ENCODE measurements at places on chromosomes 11 and 22.

DNA sequence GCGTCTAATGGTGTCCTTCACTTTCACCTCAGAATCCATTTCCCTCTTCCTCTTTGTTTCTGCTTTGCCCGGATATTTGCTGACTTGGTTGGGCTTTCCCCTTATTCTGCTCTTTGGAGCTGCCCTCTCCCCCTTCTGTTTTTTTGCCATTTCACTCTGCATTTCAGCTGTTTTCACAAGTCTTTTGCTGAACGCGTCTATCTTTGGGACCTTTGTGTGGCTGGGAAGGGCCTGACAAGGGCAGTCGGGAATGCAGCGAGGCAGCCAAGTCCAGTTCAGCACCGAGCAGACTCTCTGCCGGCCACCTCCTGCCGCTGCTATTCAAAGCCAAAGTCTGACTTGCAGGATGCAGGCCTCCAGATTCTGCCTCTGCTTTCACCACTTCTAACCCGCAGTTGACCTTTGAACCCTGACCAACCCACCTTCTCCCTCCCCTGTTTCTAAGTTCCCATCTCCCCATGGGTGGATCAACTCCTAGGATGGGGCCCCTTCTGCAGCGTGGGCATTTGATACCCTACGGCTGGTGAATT is 38.2 kb downstream of the FEZ1 start:
- peak; percentile 61 for ATAC-seq

DNA sequence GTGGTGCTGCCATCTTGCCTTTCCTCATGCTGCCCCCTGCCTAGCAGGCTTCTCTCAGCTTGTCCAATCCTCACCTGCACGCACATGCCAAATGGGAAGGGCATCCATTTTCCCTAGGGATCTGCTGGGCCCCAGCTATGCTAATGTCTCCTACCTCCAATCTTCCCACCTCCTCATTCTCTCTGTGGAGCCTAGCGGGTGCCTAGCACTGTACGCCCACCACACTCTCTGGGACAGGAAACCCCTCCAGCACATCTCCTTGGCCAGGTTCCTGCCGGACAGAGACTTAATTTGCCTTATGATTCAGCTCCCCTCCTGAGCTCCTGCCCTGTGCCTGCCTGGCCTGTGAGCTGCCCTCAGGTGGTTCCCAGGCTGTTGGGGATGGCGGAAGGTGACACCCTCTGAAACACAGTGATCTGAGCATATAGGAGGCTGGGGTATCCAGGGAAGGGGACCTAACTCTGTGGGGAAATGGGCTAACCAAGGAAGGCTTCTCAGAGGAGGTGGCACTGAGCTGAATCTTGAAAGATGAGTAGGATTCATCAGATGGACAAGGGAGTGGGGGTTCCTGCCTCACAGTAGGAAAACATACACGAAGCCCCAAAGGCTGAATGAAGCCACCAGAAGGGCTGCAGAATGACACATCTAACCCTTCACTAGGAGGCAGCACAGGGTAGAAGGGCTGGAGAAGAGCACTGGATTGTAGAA is 79.2 kb upstream of the WNT11 start:
- ATAC-seq = no peak

- no peak for ATAC-seq
Measured at GRCh38 chr11:2582946-2583604, 116.7 kb downstream of the KCNQ1OT1 start.

DNA sequence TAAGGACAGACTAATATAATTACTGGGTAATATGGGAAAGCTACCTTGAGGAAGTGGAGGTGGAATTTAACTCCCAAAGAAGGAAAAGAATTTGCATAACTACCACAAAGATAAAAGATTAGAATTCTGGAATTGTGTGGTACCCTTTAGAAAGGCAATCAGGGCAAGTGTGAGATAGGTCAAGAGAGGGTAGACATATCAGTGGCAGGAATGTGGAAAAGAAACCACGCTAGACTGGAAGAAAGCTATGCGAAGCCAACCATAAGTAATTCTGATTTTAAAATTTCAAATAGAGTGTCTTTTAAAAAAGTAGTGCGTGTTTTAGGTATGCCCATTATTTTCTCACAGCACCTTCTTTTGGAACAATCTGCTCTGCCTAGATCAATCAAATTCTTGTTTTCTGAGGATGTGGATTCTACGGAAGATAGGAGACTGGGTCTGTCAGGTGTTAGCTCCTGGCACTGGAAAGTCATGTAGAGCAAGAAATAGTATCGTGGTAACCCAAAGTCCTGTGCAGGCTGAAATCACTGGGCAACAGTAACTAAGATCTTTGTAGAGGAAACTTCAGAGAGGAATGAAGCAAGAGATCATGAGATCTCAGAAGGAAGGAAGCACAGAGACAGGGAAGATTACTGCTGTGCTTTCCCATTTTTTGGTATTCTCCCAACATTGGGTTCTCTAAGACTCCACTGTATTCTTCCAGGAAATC is 111.3 kb upstream of the MTMR2 start:
- ATAC-seq = peak; percentile 69

DNA sequence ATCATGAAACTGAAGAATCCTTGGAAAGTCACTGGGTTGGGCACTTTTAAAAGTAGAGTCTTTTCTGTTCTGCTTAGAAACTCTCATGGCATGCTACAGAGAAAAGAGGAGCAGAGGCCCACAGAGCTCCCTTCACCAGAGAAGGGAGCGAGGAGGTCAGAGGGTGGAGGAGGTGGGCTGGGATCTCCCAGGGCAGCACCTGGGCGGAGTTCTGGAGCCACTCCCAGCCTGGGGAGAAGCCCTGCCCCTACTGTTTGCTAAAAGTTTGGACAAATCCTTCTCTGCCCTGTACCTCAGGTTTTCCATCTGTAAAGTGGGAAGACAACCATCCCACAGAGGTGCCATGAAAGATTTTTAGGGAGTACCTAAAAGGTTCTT is 299.1 kb downstream of the KIRREL3 start:
- ATAC-seq = no peak

DNA sequence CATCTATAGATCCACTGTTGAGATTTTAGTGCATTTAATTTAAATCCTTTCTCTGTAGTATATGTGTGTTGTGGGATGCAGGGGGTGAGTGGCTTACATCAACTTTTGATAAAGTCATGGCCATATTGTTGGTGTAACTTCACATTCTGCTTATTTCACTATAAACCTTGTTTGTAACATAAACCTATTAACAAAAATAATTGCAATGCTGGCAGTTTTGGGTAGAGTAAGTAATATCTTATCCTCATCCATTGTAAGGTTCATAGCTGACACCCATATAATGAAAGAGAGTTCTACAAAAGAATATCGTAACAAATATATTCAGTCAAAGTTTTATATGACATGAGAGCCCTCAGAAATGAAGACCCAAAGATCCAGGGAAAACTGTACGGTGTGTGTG is 601.7 kb upstream of the ANO3 start:
- no peak for ATAC-seq

Data from gastroesophageal sphincter (tissue), 4 donors.